ENCODE measurements at places on chromosomes 7 and 10.

GRCh38 chr10:49578392-49578791 is 31.7 kb upstream of the SLC18A3 start:
- DNase-seq: no peak

DNA sequence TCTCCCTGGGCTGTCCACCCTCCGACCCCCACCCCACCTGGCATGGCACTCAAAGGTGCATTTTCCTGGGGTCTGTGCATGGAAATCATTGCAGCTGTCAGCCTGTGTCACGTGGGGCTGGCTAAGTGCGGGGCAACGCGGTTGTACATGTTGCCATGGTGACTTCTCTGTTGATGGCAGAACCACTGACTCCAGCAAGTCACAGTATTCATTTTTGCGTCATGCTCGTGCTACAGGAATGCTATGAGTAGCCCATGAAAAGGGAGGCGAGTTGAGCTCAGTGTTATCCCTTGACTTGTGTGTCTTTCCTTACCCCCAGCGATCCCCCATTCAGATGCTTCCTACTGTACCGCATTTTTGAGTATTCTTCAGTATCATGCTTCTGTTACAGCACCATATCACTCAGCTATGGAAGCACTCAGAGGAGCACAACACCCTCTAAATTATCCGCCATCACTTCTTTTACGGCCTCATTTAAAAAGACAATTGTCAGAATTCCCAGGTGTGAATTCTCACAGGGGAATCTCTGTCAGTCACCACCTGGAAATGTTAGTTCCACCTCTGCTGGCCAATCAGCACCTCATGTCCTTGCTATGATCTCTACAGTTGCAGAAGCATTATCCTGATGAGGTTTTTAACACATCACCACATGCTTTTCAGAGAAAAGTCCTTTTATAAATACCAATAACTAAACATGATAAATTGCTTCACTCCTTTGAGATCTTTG is 194.4 kb upstream of the C7orf33 start:
- DNase-seq: no peak

DNA sequence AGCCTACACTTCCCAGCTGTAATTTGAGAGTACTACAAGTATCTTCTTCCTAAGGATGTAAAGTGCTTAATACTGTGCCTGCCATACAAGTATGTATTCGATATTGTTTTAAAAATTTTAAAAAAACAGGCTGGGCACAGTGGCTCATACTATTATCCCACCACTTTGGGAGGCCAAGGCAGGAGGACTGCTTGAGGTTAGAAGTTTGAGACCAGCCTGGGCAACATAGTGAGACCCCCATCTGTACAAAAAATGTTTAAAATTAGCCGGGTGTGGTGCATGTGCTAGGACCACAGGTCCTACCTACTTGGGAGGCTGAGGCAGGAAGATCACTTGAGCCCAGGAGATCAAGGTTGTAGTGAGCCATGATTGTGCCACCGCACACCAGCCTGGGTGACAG is 8.3 kb downstream of the ARMC10 start:
- DNase-seq: no peak

DNA sequence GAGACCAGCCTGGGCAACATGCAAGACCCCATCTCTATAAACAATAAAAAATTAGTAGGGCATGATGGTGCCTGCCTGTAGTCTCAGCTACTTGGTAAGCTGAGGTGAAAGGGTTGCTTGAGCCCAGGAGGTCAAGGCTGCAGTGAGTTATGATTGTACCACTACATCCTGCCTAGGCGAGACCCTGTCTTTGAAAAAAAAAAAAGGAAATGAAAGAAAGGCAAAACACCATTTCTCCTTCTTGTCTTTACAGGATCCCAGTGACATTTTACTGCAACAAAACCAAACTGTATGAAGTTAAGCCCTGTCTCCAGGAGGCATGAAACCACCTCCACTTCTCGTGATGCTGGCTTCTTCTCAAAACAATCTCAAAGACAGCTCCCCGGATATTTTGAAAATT is 29.9 kb upstream of the PBLD start:
- DNase-seq: no peak

DNA sequence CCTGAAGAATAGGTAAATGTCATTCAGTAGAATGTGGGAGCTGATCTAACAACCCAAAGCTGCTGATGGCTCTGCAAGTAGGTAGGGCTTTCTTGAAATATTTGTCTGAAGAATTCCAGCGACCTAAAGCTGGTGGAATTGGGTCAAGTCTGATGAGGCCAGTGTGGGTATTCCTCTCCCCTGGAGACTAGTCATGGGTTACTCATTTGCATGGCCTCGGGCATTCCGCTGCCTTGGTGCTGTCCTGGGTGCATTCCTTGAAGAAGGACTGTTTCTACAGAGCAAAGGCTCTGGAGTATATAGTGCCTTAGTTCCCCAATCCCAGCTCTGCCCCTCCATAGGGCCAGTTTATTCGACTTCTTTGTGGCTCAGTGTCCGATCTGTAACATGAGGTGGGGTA is 19.2 kb downstream of the PDK4 start:
- no peak for DNase-seq

- no peak for DNase-seq
Measured at GRCh38 chr7:26195867-26196657, 4.5 kb downstream of the HNRNPA2B1 start.

GRCh38 chr7:139673230-139673629 is 104.6 kb downstream of the HIPK2 start:
- DNase-seq: no peak

DNA sequence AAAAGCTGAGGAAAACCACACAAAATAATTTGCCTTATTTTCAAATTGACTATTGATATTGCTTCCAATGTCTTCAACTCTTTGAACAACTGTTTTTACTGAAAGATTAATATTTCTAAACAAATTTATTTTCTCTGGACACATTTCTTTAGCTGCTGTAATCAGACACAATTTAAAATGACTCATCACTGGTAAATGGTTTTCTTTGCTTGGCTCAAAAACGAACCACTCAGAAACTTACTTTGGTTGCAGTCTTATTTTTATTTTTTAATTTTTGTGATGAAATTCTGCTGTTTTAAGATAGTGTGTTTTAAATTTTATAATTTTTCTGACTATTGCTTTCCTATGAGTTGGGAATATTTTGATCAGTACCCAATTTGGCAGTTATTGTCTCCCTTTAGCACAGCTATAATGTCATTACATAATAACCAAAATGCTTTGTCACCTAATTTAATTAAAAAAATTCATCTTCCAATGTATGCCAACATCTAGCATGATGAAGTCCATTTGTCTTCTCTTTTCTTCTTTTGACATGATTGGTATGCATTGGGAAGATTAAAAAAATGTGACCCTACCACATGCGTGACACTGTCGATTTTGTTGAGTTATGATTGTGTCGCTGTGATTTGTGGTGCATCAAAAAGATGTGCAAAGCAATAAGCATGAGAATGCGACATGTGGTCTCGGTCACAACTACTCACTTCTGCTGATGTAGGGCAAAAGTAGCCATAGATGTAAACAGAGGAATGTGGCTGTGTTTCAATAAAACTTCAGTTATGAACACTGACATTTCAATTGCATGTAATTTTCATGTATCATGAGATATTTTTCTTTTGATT is 222.3 kb downstream of the SUGCT start:
- DNase-seq: no peak

DNA sequence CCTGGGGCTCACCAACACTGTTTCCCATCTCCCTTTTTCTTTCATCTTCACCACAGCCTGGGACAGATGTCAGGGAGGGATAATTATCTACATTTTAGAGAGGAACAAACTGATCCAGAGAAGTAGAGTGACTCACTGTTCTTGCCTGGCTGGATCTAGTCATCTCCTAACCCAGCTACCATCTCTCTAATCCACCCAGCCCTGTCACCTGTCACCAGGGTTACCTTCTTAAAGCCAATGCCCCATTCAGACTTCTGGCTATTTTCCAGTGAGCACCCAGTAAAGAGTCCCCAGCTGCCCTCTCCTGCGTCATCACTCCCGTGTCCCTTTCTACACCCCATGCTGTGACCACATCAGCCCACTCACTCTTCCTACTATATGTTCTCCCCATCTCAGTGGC is 68.4 kb upstream of the DUSP5 start:
- DNase-seq: no peak

- DNase-seq: no peak
Measured at GRCh38 chr7:26348234-26348851, 56.7 kb downstream of the SNX10 start.

GRCh38 chr7:24372961-24373955 is 89.3 kb downstream of the NPY start:
- DNase-seq: no peak

DNA sequence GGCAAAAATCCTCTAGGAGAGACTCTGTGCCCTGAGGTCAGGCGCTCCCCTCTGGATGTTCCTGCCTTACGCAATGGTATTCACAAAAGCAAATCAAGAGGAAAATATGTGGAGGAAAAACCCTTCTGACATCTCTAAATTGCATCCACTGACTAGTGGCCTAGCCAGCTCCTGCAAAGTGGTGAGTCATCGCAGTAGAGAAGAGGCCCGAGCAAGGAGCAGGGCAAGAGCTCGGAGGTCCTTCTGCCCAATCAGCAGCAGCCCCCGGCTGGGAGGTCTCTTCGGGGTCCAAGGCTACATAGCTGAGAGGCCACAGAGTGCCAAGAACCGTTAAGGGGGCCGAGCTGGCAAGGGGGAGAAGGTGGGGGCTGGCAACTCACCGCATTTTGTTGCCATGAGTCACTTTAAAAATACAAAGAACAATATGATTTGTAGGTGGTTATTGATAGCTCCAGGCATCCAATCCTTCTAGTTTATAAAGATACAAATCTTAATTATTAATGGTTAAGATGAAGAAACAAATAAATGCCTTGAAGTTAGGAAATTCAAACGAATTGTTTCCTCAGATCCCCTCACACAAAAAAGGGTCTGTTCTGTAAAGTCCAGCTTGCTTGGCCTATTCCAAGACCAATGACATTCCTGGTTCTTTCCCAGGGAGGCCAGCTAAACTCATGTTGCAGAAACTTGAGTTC is 161.6 kb downstream of the PKD1L1 start:
- DNase-seq: no peak

GRCh38 chr10:98568551-98568950 is 121.8 kb upstream of the HPS1 start:
- no peak for DNase-seq

DNA sequence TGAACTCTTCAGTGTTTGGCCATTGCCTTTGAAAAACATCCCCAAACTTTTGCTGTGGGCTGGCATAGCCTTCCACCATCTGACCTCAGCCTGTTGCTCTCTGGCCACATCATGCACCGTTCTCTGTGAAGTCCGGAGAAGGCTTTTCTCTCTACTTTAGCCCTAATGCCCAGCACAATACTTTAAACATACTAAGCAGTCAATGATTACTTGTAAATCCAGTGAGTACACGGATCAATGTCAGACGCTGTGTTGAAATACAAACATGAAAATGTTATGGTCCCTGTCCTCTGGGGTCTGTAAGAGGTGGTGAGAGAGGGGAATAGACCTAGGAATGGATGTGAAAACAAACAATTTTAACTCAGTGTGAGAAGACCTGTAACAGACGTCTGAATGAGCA is 297.9 kb downstream of the PLXDC2 start:
- DNase-seq: no peak

- no peak for DNase-seq
Measured at GRCh38 chr10:119509909-119510451, 32.5 kb downstream of the RGS10 start.

- DNase-seq: no peak
Measured at GRCh38 chr7:66296557-66296956, 91.4 kb downstream of the TPST1 start.

GRCh38 chr7:75771224-75771623 is 787 bp downstream of the CCL26 start:
- DNase-seq: no peak

- no peak for DNase-seq
Measured at GRCh38 chr10:78944723-78945312, 123.9 kb upstream of the ZMIZ1 start.

DNA sequence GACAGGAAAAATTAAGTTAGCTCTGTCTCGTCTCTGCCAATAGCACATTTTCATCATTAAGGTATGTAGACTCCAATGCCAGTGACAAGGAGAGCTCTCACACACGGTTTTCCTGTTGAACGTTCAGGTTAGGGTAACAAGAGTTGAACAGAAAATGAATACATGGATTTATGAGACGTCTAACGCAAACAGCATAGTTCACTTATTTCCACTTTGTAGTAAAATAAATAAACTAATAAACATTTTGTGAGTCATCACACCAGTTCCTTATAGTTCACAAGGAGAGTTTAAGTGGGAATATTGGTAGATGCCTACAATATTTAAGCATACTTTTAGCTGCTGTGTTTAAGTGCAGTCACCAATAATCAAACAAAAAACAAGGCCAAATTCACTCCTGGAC is 21.1 kb downstream of the DRGX start:
- DNase-seq: no peak

DNA sequence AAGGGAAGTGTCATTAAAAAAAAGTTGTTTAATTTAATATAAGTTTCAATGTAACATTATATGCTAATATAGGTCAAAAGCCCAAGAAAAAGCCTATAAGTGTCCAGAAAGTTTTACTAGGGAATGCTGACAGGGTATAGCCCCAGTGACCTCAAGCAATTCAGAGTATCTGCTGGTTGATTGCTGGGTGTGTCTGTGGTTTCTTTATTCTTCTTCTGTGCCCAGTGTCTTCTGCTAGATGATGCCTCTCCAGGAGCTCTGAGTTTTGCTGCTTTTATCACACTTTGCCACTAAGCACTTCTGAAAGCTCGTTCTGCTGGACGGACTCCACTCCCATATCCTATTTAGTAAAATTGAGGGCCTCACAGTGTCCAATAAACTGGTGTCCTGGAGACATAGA is 212.2 kb upstream of the NRG3 start:
- DNase-seq: no peak

DNA sequence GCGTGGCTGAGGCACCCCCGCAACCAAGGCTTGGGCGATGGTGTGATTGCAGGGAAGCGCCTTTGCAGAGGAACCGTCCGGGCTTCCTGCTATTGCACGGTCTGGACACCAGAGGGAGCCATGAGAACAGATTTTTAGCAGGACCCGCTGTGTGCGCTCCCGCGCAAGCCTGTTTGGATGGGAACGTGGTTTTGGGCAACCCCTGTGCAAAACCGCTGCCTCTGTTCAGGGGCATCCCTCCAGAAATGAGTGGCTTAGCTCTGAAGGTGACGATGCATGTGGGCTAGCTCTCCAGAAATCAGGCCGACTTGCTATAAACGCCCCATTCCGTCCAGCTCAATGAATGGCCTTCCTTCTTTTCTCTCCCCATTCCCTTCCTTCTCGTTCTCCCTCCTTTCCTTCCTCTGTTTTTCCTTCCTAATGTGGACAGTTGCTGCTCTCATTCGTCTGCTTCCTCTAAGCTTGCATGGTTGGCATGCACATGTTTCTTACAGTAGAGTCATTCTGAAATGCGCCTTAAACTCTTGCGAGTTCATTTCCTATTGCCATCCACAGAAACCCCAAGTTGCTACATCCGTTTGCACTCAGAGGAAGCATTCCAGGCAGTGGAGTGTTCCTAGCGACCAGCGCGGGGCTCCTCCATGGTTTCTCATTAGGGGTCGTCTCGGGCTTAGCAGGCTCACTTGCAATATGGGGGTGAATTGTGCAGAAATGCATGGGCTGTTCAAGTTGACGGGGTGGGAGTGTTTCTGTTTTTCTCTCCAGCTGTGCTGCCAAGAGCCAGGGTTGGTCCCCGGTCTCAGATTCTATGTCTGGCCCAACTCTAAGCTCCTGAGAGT is 302.5 kb upstream of the GALNT17 start:
- DNase-seq: peak; percentile 54

Data from CD4-positive, alpha-beta T cell treated with Interleukin-12 subunit alpha and Interleukin-12 subunit beta, for 1 hour (primary cell).